IMR-90 (cell line): ENCODE measurements at places on chromosomes 5 and 9. TPM values are rescaled to one million over a fixed set of nuclear protein-coding genes. Genes with fewer than 3 reads are reported as not detected.

GRCh38 chr9:111274737-111275136 lies 55.3 kb downstream of the OR2K2 start:
- DNase-seq: peak; percentile 57

GRCh38 chr9:121598965-121599871 lies 52.2 kb upstream of the DAB2IP start:
- peak; percentile 26 for DNase-seq

The NPR3 gene
- polyA plus RNA-seq: 23.2 and 24.6 TPM in 2 replicates

GRCh38 chr9:131609099-131609830 lies 63.9 kb downstream of the PRRT1B start:
- DNase-seq: peak; percentile 74

The NACC2 gene
- 19.0 and 21.2 TPM in 2 replicates for polyA plus RNA-seq
